ENCODE measurements at places on chromosomes 13 and 19.
A peak's percentile ranks its signal among the peaks of the same experiment; 100 is the strongest.

DNA sequence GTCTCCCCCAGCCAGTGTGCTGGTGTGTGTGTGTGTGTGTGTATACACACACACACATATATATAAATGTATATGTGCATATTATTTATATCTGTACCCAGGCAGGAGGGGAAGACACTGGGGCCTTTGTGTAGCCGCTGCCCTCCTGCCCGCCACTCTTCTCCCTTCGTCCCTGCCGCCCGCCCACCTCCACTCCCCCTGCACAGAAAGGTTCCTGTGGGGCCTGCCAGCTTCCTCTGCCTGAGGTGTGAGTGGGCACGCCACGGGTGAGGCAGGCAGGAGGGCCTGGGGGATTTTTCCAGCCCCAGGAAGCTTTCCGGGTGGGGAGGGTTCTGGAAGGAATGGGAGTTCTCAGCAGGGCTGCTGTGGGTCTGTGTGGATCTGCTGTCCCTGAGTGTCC lies 6.9 kb downstream of the IRF2BP1 start:
- DNase-seq = no peak

DNA sequence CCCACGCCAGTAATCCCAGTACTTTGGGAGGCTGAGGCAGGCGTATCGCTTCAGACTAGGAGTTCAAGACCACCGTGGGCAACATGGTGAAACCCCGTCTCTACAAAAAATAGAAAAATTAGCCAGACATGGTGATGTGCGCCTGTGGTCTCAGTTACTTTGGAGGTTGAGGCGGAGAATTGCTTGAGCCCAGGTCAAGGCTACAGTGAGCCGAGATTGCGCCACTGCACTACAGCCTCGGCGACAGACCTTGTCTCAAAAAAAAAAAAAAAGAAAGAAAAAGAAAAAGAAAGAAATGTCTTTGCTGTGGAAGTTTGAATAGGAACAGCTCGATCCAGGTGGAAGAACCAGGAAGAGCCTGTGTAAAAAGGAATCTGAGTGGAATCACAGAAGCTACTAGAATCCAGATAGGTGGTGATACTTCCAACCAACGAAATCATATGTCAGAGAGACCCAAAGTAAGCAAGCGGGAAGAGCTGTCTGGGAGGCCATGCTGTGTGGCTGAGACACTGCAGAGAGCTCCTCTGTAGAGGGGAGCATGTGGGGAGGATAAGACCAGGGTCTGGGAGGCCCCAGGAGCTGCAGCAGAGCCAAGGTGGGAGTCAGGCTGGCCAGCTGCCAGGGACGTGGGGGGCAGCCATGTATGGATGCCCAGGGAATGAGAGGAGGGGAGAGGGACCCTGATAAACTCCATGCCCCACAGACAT lies 21.1 kb downstream of the LATS2 start:
- DNase-seq = no peak

GRCh38 chr13:36088001-36088400 lies 43.2 kb downstream of the DCLK1 start:
- DNase-seq = no peak

DNA sequence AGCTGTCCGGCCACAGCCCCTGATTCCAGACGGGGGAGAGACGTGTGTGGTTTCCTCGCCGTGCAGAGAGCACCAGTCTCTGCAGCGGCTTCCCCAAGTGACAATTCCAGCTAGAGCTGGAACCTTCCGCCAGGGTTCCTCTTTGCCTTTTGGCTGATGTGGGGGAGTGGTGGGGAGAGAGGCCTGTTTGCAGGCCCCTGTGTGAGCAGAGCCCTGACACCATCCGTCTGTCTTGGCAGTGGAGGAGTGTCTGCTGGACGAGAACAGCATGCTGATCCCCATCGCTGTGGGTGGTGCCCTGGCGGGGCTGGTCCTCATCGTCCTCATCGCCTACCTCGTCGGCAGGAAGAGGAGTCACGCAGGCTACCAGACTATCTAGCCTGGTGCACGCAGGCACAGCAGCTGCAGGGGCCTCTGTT lies 25.0 kb downstream of the LAMP1 start:
- peak; percentile 40 for DNase-seq

GRCh38 chr19:56759531-56759930 lies 81.0 kb downstream of the PEG3 start:
- DNase-seq = no peak
